Astrocyte of the cerebellum (primary cell): ENCODE measurements at places on chromosomes 13 and 19.

- peak; percentile 5 for DNase-seq
Measured at GRCh38 chr13:49023431-49023830, 47.7 kb downstream of the FNDC3A start.

- no peak for DNase-seq
Measured at GRCh38 chr13:20525144-20525600, 485 bp downstream of the CRYL1 start.

DNA sequence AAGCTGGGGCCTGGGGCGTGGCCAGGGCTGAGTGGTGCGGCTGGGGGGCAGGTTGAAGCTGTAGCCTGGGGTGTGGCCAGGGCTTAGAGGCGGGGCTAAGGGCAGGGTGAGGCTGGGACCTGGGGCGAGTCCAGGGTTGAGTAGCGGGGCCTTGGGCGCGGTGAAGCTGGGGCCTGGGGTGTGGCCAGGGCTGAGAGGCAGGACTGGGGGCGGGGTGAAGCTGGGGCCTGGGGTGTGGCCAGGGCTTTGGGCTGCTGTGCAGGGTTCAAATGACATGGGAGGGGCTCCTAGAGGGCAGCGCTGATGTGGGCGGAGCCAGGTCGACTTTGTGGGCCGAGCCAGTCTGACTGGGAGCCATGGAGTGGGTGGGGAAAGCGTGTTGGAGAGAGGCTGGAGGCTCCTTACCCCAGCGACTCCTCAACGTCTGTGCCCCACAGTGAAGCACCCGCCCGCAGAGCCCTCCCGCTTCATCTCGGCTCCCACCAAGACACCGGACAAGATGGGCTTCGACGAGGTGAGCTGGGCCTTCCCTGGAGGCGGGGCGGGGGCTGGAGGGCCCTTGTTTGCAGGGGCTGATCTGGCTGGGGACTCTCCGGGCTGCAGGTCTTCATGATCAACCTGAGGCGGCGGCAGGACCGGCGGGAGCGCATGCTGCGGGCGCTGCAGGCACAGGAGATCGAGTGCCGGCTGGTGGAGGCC lies 21.5 kb downstream of the COLGALT1 start:
- no peak for DNase-seq

DNA sequence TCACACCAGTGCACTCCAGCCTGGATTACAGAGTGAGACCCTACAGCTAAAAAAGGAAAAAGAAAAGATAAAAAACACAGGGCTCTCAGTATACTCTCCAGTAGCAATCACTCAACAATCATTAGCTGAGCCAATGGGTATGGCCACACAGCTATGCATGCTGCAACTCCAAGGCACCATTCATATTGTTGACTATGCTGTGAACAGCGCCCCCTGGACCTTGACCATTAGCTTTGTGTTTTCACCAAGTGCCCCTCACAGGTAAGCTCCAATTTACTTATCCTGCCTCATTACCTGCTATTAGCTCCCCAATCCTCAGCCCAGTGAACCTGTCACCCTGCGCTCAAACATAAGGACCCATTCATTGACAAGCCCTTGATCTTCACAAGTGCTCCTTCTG lies 35.8 kb downstream of the ZIC5 start:
- DNase-seq = no peak

DNA sequence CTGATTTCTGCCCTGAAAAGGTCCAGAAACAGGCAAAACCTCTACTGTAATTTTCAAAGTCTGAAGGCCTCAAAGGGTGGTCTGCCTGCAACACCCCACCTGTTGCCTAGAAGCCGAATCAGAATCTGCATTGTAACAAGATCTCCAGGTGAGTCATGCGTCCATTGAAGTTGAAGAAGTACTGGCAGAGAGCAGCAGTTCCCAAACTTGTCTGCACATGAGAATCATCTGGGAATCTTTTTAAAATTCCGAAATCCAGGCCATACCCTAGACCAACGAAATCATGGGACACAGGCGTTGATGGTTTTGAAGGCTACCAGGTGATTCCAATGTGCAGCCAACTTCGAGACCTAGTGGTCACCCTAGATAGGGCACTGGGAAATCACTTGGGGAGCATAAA lies 16.0 kb upstream of the CLN5 start:
- DNase-seq = no peak

DNA sequence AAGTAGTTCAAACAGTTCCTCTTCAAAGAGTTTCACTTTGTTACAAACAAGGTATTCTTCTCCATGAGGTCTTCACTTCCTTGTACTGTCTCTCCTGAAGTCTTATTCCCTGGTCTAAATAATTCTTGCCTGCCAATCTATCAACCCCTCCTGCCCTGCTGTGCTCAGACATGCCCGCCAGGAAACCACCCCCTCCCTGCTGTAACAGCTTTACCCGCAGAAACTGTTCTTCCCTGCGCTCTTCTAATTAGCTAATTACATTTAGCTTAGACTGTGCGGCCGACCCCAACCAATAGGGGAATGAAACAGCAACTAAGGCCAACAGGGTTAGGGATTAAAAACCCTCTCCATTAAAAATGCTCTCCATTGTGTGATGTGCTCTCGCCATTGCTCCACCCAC lies 46.7 kb downstream of the ZNF846 start:
- DNase-seq = no peak

- DNase-seq = no peak
Measured at GRCh38 chr19:2546128-2547032, 70.5 kb downstream of the GADD45B start.

- no peak for DNase-seq
Measured at GRCh38 chr19:16025108-16026101, 50.9 kb upstream of the TPM4 start.

DNA sequence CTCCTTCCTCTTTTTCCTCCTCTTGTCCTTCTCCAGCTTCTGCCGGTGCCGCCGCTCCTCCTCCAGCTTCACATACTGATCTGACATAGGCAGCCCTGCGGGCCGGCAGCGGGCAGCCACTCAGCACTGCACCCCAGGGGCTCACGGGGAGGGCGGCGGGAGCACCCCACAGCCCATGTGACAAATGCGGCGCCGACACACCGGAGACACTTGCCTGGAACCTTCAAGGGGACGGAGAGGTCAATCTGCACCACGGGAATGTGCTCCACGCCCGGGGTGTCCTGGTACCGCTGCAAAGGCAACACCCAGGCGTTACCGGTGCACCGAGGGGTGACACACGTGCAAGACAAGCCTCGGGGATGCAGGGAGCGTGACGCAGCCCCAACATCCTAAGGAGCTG lies 18.6 kb downstream of the IZUMO4 start:
- no peak for DNase-seq

DNA sequence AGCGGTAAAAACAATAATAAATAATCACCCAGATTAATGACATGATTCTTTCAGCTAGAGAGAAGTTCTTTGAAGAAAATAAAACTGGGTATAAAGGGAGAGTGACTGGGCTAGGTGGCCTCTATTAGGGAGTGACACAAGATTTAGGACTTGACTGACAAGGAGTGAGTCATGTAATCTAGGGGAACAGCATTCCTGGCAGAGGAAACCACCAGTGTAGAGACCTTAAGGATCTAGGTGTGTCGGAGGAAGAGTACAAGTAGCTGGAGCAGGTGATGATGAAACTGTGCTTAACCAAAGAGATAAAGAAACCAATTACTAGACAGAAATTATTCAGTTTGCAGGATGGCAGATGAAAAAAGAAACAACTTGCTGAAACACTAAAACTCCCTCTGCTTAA lies 248.0 kb downstream of the RFC3 start:
- no peak for DNase-seq

DNA sequence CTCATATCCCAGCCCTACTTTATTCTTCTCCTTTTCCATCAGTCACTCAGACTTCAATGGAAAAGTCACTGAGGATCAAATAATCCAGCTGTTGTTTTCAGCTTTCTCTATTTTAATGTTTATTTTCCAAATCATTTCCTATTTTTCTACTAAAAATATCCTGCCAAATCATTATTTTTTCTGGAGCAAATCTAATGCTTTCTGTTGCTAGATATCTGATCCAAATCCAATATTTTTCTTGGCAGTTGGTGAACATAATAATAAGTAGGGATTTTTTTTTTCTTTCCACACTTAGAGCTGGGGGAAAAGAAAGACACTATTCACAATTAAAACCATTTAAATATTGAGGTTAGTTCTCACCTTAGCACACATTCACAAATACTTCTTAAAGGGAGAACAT lies 656.1 kb downstream of the DACH1 start:
- peak; percentile 23 for DNase-seq

GRCh38 chr19:48333467-48334384 lies 8.4 kb downstream of the EMP3 start:
- DNase-seq = peak; percentile 63

DNA sequence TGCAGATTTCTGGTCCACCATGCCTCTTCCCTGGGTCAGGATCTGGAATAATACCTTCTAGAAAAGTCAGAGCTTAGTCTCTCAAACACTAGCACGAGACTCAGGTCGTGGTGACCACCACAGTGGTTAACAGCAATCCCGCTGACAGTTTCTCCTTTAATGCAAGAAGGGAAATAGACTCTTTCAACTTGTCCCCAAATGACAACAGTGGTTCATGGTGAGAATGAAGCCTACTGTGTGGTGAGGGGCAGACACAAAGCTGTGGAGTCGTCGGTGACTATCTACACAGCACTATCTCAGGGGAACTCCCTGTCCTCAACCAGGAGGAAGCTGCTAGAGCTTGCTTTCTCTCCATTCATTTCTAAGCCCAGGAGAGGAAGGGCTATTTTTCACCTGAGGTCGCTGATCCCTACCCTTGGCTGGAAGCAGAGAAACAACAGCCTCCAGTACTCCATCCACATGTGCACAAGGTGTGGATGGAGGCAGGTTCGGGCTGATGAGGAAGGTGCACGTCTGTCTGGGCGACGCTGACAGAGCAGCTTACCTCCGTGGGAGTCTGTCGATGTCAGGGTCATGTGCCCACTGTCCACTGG lies 72.4 kb downstream of the STK24 start:
- DNase-seq = no peak

DNA sequence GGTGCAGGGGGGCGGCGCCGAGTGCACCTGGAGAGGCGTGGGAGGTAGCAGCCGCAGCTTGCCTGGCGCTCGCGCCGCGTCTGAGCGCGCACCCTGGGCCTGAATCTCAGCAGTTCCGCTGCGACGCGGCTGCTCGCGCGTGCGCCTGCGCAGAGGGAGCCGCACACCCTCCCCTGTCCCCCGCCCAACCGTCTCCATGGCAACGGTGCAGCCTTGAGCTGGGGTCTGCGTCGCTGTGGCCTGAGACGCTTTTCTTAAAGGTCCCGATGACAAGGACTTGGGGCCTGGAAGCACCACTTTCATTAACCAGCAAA lies at the start of gene PNMA8B:
TSS of gene PNMA8B (minus strand) at position 82 of the 314 bp plus-strand sequence. CDS start 402 bp downstream, outside the sequence.
- DNase-seq = no peak
